Adipocyte (in vitro differentiated cells): ENCODE measurements at places on chromosomes 6 and 20.

DNA sequence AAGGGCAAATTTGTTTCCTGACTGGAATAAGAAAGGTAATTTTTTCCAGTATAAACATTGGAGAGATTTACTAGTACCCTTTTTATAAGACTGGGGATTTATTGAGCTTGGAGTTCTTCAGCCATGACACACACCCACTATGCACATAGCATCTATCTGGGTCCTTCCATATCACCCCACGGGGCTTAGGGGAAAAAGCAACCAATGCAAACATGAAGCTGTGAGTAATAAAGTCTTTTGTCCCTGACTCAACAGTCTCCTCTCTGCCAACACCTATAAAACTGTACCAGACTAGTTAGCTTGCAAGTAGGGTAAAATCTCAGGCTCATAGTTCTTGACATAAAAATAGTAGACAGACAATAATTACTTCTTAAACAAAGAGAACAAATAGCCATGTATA, 23.4 kb downstream of the COL21A1 start:
- peak; percentile 35 for DNase-seq

GRCh38 chr6:145267076-145267867, 468.0 kb downstream of the EPM2A start:
- DNase-seq: no peak

GRCh38 chr6:66638099-66638498, 931.1 kb upstream of the EYS start:
- DNase-seq: no peak

DNA sequence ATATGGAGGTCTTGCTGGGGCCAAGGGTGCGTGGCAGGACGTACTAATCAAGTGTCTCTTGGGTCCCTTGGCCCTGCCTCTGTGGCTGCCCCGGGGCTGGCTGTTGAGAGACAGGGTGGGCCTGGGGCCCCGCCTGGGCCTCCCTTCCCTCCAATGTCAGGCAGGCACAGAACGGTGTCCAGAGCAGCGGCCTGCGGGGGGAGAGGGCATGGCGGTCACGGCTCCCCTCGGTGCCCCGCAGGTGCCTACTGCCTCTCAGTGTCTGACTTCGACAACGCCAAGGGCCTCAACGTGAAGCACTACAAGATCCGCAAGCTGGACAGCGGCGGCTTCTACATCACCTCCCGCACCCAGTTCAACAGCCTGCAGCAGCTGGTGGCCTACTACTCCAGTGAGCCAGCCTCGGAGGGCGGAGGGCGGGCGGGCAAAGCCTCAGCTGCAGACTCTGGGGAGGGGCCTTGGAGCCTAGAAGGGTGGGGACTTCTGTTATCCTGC, 50.0 kb downstream of the SRC start:
- no peak for DNase-seq
